ENCODE measurements at places on chromosomes 12 and 14.

GRCh38 chr12:72277415-72277814, 5.2 kb downstream of the TRHDE start:
- no peak for DNase-seq

DNA sequence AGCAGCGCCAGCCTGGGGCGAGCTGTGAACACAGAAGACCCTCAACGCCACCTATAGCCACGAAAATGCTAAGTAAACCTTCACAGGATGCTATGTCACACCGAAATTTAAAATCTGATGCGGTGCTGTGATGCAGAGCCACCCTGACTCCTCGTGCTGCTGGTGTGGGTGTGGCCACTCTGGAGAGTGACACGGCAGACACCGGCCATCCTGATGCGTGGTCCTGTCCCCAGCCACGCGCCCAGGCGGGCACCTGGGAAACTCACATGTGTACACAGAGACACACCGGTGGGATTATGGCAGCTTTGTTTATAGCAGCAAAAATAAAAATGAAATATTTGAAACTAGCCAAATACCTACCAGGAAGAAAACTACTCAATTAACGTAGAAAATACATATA, 138.3 kb upstream of the SFSWAP start:
- no peak for DNase-seq

- no peak for DNase-seq
Observed at GRCh38 chr14:89243741-89244140, 173.3 kb downstream of the FOXN3 start.

GRCh38 chr14:39268393-39268792, 34.7 kb downstream of the MIA2 start:
- DNase-seq: peak; percentile 32

- no peak for DNase-seq
Observed at GRCh38 chr12:127934409-127934808, 332.6 kb upstream of the TMEM132C start.

DNA sequence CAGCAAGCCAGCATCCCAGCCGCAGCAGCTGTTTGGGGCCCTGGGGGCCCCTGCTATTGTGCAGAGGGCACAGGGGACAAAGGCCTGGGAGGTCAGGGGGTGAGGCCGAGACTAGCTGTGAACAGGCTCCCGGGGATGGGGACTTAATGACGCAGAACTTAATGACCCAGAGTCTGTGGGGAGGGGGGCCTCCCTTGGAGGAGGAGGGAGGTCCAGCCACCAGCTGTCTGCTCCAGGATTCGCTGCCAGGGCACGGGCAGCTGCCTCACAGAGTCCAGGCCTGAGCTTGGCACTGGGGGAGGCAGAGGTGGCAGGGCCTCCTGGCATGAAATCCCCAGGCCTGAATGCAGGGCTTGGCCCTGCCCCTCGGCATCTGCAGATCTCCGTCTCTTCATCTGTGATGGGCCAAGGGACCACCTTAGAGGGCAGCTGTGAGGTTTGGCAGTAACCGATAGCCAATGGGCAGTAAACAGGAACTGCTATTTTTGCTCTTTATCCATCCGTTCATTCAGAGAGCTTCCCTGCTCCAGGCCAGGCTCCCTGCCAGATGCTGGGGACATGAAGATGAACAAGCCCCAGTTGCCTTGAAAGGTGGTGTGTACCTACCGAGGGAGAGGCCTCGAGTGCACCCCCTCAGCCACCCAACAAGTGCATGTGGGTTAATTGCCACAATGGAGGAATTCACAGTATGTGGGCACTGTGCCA, 6.7 kb downstream of the FAM222A start:
- DNase-seq: peak; percentile 50

GRCh38 chr14:20428010-20428365, 8.0 kb downstream of the KLHL33 start:
- DNase-seq: no peak

DNA sequence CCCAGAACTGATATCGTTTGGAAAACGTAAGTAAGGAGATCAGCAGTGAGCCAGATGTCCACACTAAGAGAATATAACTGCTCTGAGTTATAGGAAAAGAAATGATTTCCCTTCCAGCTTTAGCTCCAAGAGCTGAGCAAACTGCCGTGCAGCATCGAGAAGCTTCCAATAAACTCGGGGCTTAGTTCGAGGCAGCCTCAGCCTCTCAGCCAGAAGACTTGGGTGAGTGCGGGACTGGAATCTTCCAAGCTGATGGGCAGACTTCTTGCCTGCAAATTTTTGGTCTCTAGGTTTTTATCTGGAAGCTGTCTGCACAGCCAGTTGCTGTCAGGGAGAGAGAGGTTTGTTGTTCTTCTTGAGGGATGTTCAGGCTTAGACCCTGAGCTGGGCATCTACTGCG, 196.1 kb downstream of the PHETA1 start:
- no peak for DNase-seq

- no peak for DNase-seq
Observed at GRCh38 chr12:109461049-109461845, 15.9 kb downstream of the KCTD10 start.

GRCh38 chr14:92499234-92499633, 14.3 kb upstream of the RIN3 start:
- DNase-seq: no peak

GRCh38 chr12:47084172-47084571, 4.4 kb upstream of the AMIGO2 start:
- no peak for DNase-seq

- no peak for DNase-seq
Observed at GRCh38 chr14:95490138-95490509, 26.3 kb downstream of the SYNE3 start.

GRCh38 chr12:95286713-95287112, 69.1 kb downstream of the VEZT start:
- no peak for DNase-seq

DNA sequence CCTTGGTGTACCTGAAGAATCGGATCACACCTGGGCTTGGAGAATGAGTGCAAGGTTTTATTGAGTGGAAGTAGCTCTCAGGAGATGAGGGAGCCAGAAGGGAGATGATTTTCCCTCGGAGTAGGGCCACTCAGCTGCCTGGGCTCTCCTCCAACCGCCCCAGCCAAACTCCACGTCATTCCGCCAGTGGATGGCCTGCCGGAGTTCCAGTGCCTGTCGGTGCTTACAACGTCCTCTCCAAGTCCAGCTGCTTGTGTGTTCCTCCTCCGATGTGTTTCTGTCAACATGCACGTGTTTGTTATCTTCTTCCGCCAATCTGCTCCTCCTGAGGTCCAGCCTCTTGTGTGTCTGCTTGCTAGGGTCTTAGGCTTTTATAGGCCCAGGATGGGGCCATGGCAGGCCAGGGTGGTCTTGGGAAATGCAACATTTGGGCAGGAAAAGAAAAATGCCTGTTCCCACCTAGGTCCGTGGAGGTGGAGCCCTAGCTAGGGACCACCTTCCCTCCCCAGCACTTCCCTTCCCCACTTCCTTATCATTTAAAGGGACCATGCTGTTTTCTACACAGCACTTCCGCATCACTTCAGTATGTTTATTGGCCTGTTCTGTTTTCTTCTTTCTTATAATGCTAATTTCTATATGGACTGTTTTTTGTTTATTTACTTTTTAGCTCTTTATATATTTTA, 343.2 kb downstream of the PDZRN4 start:
- no peak for DNase-seq

GRCh38 chr14:24377126-24377525, 9.1 kb downstream of the NFATC4 start:
- no peak for DNase-seq

GRCh38 chr14:36690311-36691040, 28.8 kb downstream of the PAX9 start:
- no peak for DNase-seq

DNA sequence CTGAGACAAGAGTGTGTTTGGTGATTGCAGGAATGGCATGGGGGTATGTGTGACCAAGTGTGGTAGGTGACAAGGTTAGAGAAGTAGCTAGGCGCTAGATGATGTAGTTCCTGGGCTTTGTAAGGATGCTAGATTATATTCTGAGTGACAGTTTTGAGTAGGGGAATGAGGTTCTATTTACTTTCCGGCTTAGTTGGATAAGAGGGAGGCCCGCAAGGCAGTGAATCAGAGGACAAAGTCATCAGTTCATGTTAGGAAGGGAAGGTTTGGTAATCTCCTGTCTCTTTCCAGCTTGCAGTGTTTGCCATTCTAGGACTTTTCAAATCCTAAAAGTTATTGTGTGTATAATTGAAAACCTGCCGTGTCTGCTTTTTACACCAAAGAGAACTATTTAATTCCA, 45.0 kb downstream of the CFAP54 start:
- no peak for DNase-seq

GRCh38 chr14:104179126-104179525, 40.7 kb downstream of the KIF26A start:
- no peak for DNase-seq

DNA sequence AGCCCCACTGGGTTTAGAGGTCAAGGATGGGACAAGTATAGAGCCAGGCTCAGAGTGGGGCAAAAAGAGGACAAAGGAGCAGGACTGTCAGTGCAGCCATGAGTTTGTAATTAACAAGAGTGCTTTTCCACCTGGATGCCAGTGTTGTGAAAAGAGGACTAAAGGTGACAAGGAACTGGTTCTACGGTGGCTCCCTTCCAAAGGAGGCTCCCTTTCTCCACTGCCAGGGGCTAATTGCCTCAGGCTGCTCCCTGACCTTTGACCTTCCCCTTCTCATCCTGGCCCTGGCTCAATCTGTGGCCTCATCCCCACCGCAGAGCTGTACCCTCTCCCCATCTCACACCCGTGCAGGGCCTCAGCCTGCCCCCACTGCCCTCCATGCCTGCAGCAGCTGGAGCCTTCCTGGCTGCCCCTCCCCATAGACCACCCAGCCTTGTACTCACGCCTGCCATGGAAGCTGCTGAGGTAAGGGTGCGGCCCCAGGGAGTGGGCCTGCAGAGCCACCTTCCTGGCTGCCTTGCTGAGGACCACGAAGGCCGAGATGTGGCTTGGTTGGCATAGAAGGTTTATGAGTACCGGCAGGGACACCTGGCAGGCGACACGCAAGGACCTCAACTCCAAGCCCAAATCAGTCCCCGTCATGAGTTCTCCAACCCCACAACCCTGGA, 24.8 kb upstream of the FKBP4 start:
- DNase-seq: no peak

DNA sequence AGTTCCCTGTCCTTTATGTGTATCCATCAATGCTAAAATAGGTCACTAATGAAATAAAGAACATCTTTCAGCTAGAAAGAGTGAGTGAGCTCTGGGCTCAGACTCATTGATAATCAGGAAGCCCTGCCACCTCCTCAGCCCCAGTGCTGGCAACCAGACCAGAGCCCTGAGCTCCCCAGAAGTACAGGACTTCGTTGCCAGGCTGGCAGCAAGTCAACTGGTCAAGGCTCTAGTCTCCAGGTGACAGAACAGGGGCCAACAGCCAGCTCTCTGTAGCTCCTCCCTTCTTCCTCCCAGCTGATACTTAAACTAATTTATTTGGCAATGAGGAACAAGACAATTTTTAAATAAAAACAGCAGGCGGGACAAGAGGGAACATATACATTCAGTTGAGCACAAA, 145.3 kb downstream of the EGLN3 start:
- DNase-seq: no peak

GRCh38 chr12:128078301-128078971, 188.5 kb upstream of the TMEM132C start:
- DNase-seq: no peak

GRCh38 chr12:78128211-78128610, 297.5 kb downstream of the NAV3 start:
- no peak for DNase-seq

- no peak for DNase-seq
Observed at GRCh38 chr12:98406378-98406777, 109.0 kb upstream of the TMPO start.

DNA sequence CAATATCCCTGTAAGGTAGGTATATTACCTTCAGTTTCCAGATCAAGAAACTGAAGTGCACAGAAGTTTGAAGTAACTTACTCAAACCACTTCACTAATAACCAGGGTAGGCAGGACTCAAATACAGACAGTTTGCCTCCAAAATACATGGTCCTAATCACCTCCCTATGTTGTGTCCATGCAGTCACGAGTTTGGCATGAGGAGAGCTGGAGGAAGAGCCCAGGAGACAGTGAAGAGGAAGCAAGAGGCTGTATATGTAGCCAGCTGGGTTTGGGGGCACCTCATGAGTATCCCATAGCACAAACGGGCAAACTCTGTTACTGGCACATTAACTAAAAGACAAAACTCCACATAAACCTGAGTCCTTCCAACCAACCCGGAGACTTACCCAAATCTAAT, 79.2 kb downstream of the DUSP16 start:
- no peak for DNase-seq

- DNase-seq: no peak
Observed at GRCh38 chr12:123502163-123502704, 31.3 kb downstream of the RILPL1 start.

DNA sequence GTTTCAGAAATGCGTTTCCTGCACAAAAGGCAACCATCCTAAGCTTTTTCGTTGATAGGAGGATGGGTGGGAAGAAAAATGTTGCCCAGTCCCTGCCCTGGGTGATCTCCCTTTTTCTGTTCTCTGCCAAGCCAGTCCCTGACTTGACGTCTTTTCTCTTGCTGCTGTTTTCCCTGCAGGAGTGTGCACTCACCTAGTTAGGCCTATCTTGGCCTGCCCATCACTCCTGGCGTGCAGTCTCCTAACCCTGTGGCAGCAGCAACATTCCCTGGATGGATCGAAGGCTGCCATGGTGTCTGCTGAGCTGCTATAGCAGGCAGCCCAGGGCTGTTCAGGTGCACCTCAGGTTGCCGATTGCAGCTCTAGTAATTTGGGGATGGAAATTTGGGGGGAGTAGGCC, 1.2 kb downstream of the UNC119B start:
- DNase-seq: no peak

GRCh38 chr14:104547310-104547997, 32.1 kb upstream of the C14orf180 start:
- no peak for DNase-seq

All from NCI-H1092 treated with DMSO at 0.1 percent for 48 hours (cell line).